Stimulated activated CD4-positive, alpha-beta T cell treated with anti-CD3 and anti-CD28 coated beads, Interleukin-1b, Interleukin-23, amount 100 ng/mL, for 1 hour (primary cell): ENCODE measurements at places on chromosomes 7 and 10.

GRCh38 chr7:69213878-69214277 is 384.4 kb upstream of the AUTS2 start:
- DNase-seq: no peak

DNA sequence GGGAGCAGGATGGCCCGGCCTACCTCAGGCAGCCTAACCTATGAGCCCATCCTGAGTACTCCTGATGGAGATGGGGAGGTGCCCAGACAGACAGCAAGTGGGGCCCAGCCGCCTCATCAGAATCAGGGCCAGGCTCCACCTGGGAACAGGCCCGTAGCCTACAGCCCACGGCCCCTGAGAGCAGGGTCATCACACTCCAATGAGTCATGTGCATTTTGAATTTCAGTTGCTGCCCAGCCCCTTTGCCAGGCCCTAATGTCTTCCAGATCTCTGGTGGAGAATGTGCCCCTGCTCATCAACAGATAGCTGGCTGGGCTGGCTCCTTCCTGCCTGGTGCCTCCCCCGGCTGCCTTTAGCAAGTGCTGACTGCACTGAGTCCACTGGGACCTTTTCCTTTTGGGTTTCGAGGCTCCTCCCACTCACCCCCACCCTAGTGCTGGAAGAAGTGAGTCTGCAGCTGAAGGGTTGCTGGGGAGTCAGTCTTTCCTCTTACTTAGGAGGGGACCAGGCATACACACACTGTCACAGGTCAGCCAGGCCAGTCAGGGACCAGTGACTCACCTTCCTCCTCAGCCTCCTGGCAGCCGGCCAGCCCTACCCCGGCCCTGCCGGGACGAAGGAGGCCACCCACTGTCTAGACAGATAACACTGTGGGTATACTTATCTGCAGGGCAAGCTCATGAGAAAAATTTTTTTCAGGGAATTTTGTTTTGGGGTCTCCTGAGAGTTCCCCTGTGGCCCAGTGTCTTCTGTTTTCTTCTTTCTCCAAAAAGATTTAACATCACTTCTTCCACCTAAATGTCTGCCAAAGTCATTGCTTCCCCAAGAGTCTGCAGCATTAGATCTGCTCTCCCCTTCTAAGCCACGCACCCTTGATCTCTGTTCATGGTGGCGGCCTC is 9.1 kb upstream of the ASIC3 start:
- peak; percentile 35 for DNase-seq

GRCh38 chr10:23186697-23187096 is 5.4 kb upstream of the PTF1A start:
- no peak for DNase-seq

DNA sequence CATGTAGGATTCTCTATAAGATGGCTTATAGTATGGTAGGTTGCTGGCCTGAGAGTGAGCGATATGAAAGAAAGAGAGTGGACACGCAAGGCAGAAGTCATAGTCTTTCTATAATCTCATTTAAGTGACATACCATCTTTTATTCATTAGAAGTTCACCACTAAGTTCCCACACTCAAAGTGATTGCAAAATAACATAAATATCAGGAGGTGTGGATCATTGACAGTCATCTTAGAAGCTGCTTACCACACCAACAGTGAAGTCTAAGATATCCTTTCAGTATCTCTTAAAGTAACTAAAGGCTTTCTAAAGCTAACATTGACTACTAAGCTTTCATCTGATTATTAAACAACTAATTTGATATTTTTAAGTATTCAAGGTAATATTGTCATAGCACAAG is 36.9 kb upstream of the GNAI1 start:
- DNase-seq: no peak

- no peak for DNase-seq
Observed at GRCh38 chr7:41955893-41956675, 253.2 kb upstream of the INHBA start.

DNA sequence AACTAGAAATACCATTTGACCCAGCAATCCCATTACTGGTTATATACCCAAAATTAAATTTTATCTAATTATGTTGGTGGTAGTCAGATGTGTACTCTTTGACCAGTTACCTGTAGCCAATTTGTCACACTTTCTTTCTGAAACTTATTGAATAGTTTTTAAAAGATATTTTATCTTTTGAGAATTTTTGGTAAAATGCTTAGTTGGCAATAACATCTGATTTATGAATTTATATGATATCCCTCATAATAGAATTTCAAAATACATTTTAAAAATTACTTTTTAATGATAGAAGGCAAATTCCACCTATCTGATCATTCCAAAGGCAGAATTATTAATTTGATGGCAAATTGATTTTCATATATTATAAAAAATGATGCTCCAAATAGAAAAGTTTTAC is 569.3 kb downstream of the ATRNL1 start:
- no peak for DNase-seq

- no peak for DNase-seq
Observed at GRCh38 chr7:156074084-156074483, 261.8 kb upstream of the SHH start.

DNA sequence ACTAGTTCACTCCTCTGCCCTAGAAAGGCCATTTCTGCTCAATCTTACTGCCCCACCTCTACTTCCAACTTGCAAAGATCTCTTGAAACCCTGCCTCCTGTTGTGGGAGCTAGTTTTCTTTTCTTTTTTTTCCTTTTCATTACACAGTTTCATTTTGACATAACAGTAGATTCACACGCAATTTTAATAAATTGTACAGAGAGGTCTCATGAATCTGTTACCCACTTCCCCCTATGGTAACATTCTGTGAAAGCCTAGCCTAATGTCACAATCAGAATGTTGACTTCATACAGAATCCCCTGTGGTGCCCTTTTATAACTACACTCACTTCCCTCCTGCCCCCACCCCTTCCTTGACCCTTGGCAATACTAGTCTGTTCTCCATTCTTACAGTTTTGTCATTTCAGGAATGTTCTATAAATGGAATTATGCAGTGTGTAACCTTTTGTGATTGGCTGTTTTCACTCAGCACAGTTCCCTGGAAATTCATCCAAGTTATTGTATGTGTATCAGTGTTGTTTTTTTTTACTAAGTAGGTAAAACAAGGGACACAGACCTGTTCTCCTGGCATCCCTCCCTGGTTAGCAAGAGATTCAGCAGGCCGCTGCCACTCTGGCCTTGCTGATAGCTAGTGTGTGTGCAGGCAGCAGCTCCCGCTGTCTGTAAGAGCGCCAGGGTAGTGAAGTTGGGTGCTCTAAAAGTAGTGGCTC is 21.5 kb downstream of the CHST3 start:
- no peak for DNase-seq

DNA sequence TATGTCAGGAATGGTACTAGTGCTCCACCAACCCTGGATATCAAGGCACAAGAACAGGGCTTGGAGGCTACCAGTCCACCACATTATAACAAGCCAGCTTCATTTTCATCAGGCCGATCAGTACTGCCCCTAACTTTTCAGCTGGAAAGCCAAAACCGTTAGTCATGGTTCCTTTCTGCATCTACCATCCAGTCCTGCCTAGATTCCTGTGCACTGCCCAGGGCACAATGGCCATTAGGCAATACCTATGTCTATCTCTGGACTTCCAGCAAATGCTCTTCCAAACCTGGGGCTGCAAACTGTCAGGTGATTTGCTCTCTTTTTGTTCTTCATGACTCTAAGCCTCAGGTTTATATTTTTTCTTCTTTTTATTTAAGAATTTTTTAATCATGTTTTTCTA is 937.7 kb downstream of the SORCS1 start:
- no peak for DNase-seq

- DNase-seq: no peak
Observed at GRCh38 chr7:148807436-148807835, 76.7 kb downstream of the EZH2 start.

DNA sequence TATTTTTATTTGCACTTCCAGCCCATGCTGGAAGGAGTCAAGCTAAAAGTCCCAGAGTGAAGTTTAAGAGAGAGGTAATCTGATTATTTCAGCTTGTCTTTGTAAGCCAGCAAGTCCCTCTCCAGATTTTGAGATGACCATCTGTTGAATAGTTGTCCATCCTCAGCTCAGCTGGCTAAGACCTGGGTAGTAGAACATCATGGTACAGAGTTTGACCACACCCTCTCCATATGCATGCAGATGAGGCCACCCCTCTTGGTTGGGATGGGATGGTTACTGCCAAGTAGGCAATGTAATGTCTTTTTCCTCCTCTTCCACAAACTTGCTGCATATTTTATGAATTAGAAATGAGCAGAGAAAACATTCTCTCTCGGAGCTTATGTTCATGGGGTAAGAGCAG is 639.8 kb downstream of the SORCS3 start:
- DNase-seq: no peak

- DNase-seq: no peak
Observed at GRCh38 chr10:30166929-30167328, 107.5 kb upstream of the JCAD start.

DNA sequence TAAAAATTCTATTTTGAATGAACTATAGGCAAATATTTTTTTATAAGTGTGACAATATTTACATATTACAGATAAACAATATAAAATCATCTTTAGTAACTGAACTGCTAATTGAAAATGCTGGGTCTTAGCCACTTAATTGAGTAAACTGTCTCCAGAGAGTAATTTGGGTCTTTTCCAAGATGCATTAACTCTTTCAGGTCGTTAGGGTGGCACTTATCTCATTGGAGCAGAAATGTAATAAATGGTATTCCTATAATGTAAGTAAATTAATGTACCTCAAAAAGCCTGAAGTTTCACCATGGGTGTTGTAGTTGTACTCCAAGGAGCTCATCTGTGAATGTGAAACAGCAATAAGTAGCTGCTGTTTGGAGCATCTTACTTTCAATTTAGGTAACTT is 208.5 kb downstream of the EXOC4 start:
- DNase-seq: no peak

GRCh38 chr10:3792710-3793219 is 7.8 kb upstream of the KLF6 start:
- DNase-seq: no peak

DNA sequence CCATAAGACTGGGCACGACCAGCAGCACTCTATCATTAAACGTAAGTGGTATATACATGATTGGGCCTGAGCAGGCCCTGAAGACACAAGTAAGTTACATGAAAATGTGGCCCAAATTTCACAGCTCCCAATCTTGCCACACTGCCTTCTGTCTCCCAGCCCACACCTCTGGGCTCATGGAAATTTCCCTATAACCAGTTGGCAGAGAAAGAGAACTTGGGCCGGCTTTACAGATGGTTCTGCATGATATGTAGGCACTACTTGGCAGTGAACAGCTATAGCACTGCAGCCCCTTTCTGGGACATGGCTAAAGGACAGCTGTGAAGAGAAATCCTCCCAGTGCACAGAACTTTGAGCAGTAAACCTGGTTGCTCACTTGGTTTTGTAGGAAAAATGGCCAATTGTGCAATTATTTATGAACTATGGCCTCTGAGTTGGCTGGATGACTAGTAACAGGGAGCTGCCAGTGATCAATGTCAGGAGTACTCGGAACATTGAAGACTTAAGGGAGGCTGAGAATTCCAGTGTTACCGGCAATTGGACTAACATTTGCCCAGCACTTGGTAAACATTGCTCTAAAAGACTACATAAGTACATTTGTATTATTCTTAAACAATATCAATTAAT is 1006.6 kb upstream of the LRRN3 start:
- DNase-seq: no peak

GRCh38 chr10:13327534-13327933 is 20.6 kb downstream of the SEPHS1 start:
- DNase-seq: no peak

- DNase-seq: no peak
Observed at GRCh38 chr10:8998751-8999150, 944.3 kb downstream of the GATA3 start.

DNA sequence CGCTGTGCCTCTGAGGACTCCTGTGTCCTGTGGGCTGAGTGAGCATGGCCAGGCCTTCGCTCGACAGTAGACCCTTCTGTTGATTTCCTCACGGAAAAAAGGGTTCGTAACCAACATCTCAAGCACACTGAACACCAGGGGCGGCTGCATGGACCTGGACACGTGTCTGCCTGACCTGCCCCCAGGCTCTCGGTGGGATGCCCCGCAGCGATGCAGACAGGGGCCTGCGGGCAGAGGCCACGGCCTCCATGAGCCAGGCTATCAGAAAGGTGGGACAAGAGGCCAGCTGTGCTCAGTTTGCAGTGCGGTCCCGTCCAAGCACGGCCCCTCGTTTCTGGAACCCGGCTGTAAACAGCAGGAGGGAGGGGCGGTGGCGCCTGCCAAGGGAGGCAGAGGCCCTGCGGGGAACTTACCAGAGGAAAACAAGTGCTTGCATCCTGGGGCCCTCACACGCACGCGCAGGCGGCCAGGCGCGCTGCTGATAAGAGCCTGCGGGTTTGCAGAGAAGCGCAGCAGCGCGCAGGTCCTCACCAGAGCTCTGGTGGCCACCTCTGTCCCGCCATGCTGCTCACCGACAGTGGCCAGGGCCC is 10.6 kb downstream of the GPR146 start:
- DNase-seq: peak; percentile 23

DNA sequence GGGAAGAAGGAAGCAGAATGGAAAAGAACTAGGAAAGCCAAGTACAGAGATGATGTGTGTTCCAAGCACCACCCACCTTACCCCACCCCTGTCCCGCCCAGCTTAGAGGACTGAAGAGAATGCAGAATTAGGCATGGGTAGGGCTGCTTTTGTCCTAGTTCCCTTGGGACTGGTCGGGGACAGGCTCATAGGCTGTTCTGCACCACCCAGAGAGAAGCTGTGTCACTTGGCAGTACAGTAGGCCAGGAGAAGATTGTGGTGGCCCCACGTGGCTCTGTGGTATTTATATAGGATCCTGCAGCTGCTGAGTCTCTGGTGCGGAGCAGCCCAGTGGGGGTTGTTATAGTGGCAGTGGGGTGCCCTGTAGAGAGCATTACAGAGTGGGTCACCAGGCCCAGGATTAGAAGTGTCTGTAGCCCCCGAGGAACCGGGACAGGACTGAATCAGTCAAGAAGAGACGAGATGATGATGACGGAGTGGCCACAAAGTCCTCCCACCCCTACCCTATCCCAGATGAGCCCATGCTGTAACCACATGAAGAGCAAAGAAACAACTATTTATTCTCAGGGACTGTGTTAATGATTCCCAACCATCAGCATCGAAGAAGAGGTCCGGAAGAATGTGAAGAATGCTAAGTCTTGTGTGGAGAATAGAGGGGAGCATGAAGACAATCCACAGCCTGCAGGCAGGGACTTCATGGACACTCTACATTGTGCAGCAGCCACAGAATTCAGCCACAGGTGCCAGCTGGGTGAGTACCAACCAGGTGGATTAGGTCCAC is 88.9 kb downstream of the C1GALT1 start:
- no peak for DNase-seq

DNA sequence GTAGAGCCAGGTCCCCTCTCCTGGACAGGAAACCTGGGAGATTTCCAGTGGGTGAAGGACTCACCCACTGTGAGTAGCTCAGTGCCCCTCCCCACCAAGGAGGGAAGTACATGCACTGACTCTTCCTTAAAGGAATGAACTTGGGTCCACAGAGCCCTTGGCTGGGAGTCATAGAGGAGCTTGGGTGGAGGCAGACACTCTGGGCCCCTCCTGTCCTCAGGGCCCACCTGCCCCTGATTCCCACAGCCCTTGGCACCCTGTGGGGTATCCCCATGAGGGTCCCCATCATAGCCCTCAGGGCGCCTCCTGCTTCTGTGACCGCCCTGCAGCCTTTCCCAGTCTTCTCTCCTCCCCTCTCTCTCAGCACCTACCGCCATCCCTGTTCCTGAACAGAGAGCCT is 3.7 kb downstream of the EN2 start:
- no peak for DNase-seq
